ENCODE measurements at places on chromosomes 5 and 9.

DNA sequence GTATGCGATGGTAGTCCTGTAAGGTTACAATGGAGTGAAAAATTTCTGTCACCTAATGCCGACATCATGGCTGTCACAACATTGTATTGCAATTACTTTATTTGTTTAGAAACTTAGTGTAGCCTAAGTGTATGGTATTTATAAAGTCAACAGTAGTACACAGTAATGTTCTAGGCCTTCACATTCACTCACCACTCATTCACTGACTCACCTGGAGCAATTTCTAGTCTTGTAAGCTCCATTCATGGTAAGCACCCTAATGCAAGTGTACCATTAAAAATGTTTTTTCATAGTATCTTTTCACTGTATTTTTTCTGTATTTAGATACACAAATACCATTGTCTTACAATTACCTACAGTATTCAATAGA, 58.5 kb downstream of the ATP10B start:
- DNase-seq: no peak

- DNase-seq: no peak
Measured at GRCh38 chr5:38724301-38725030, 121.3 kb upstream of the OSMR start.

- DNase-seq: no peak
Measured at GRCh38 chr9:135136481-135136880, 49.0 kb downstream of the OLFM1 start.

DNA sequence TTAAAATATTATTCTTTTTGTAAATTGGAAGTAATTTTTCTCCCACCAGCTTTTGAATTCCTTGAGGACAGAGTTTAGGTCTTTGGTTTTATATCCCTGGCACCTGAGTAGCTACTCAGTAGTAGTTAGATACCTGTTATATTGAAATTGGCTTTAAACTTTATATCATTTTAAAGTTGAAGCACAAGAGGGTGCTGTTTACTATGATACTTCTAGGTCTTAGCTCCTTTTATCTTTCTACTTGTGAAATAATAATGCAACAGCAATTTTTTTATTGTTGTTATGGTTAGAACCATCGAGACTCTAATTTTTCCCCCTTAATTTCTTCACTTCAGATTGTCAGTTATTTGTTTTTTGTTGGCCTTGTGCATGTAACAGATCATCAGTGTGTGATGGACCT, 46.3 kb downstream of the AP3S1 start:
- peak; percentile 59 for DNase-seq

GRCh38 chr9:105608721-105609598, 51.0 kb downstream of the FKTN start:
- peak; percentile 70 for DNase-seq

GRCh38 chr9:32581512-32582143, 8.7 kb upstream of the NDUFB6 start:
- DNase-seq: peak; percentile 84

DNA sequence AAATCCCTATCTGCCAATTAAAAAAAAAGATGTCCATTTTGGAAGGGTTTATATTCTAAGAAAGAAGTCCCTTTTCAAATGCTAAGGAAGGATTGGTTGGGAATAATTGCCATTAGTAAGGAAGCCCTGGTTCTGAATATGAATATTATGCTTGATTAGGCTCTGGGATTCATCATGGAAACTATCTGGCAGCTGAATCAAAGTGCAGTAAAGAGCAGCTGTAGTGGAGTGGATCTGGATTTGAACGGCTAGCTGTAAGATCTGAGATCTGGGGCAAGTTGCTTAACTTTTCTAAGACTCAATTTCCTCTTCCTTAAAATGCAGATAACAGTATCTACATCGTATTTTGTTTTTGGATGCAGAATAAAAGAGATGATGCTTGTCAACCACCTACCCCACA, 10.5 kb downstream of the IL12B start:
- no peak for DNase-seq

- DNase-seq: no peak
Measured at GRCh38 chr5:91794856-91795548, 411.9 kb upstream of the ARRDC3 start.

GRCh38 chr5:144698484-144698883, 527.8 kb downstream of the KCTD16 start:
- no peak for DNase-seq

DNA sequence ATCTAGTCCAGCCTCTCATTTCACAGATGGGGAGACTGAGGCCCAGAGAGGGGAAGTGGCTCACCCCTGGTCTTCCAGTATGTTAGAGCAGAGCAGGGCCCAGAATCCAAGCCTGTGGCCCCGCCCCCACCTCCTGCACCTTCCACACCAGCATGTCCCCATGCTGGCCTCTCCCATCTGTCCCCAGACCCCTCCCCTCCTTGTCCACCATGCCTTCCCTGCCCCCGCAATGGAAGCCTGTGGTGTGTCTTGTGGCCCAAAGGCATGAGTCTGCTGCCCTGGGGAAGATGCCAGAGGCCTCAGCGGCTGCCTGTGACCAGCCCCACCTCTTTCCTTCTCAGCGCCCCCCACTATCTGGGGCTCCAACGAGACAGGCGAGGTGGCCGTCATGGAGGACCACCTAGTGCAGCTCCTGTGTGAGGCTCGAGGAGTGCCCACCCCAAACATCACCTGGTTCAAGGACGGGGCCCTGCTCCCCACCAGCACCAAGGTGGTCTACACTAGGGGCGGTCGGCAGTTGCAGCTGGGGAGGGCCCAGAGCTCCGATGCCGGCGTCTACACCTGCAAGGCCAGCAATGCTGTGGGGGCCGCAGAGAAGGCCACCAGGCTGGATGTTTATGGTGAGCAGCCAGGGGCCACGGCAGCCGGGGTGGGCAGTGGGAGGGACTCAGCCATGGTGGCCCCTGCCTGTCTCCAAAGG, 87.2 kb downstream of the HMCN2 start:
- no peak for DNase-seq

DNA sequence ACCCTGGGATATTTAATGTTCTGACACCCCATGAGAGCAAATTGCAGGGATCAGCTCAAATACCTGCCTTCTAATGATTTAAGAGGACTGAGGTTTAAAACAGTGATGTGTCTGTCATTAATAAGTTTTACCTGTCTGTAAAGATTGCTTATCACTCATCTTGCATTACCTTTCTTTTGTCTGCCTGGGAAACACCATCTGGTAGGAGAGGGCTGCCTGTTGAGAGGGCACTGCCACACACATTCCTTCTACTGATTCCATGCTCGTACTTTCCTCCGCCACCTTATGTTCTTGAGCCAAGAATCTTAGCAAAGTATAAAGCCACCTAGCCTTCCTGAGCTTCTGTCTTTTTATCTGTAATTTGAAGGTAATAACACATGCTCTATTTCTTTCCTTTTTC, 118.6 kb downstream of the KCTD16 start:
- no peak for DNase-seq

GRCh38 chr5:117131048-117131679, 556.5 kb upstream of the SEMA6A start:
- DNase-seq: no peak

DNA sequence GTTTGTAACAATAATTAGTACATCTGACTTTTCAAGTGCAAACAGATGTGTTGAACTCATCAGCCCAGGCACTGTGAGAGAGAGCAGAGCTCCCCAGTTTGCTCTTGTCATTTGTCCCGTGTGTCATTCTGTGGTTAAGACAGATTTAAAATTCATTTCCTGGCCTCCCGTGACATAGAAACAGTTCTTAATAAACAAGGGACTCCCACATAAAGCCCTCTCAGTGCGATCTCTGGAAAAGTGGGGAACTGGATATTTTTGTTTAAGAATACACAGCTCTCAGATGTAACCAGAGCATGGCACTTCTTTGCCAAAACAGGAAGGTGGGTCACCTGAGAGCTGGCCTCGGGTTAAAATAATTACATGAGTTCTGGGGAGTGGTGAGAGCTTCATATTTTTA, 58.6 kb downstream of the PRKACG start:
- no peak for DNase-seq

DNA sequence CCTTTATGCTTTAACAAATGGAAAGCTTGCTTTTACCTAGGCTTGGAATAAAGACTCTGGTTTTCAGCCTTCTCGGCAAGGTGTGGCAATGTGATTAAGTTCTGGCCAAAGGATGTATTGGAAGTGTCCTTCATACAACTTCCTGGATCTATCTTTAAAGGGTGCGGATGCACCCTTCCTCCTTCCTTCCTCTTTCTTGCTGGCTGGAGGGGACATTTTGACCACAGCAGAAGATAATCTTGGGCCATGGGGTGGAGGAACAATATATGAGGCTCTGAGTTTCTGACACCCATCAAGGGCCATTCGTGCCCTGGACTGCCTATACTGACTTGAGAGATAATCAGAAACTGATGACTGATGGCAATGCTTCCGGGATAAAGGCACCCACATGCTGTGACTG, 145.7 kb downstream of the ACER2 start:
- no peak for DNase-seq

Data from cardiac fibroblast (primary cell).